ENCODE measurements at places on chromosomes 2 and 18.
A peak's percentile ranks its signal among the peaks of the same experiment; 100 is the strongest.

GRCh38 chr2:63796366-63796765 is 45.3 kb upstream of the UGP2 start:
- DNase-seq = no peak

DNA sequence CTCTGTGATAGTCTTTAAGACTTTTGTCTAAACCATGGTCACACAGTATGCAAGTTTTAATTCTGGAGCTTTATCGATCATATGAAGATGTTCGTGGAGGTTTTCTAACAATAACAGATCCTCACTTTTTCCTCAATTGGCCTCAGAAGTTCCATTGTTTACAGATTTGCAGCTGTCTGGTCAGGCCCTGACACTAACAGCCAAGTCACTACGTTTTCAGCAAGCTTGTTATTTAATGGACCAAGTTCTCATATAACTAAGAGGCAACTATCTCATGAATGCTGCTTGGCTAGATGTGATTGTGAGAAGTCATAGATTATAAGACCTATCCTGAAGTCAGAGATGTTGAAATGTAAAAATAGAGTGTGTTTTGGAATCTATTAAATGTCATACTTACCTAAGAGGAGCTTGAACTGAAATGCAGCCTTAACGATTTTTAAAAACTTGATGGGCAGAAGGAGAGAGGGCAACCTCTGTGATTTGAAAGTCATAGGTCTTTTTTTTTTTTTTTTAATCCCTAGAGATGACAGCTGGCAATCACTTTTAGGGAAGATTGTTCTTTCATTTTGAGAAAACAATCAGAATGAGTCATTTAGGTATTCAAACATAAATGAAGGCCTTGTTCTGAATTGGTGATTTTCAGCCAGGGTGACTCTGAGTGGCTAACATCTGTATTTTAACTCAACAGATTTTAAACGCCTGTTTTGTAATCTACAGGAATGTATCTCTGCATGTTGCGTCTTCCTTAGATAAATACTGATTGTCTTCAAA is 48.4 kb upstream of the NEMP2 start:
- DNase-seq = no peak

- DNase-seq = no peak
These were observed 41.5 kb downstream of the RNF152 start for GRCh38 chr18:61851279-61851678.

GRCh38 chr2:223053484-223054192 is 1.6 kb downstream of the KCNE4 start:
- no peak for DNase-seq

- DNase-seq = no peak
These were observed 127.8 kb downstream of the VIT start for GRCh38 chr2:36824273-36824672.

DNA sequence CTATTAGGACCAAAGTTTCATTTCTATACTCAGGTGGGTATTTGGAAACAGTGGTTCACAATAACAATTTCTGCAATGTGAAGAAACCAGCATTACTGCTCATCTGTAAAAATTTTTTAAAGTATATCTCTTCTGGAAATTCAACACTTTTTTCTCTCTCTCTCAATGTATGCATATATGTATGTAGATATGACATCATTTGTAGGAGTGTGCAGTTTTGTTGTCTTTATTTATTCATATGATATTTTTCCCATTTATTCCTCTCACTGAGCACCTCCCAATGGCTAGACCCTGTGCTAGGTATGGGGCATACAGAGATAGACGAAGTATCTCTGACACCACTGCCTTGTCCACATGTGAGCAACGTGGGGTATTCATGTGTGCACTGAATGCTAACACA is 58.3 kb downstream of the RDH14 start:
- no peak for DNase-seq

DNA sequence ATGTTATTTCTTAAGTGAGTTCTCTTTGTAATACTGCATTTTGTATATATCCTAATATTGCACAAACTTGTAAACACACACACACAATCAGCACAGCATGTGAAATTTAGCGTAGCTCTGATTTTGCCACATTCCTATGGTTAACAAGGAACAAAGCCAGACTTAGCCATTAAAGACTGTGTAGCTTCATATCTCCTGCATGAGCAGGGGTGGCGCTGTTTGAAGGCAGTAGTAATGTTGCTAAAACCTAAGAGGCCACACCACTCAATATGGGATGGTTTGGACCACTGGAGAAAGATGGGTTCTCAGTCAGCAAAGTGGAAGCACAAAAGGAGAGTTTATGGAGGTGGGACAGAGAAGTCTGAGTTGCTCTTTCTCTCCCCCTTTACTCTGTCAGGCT is 61.1 kb upstream of the RND3 start:
- DNase-seq = peak; percentile 82

- no peak for DNase-seq
These were observed 126.7 kb downstream of the STK39 start for GRCh38 chr2:168120730-168121129.

GRCh38 chr2:156790343-156791037 is 354.3 kb downstream of the GPD2 start:
- DNase-seq = no peak

- no peak for DNase-seq
These were observed 117.9 kb downstream of the CSRNP3 start for GRCh38 chr2:165587335-165587938.

GRCh38 chr2:156455361-156455975 is 19.3 kb downstream of the GPD2 start:
- peak; percentile 47 for DNase-seq

DNA sequence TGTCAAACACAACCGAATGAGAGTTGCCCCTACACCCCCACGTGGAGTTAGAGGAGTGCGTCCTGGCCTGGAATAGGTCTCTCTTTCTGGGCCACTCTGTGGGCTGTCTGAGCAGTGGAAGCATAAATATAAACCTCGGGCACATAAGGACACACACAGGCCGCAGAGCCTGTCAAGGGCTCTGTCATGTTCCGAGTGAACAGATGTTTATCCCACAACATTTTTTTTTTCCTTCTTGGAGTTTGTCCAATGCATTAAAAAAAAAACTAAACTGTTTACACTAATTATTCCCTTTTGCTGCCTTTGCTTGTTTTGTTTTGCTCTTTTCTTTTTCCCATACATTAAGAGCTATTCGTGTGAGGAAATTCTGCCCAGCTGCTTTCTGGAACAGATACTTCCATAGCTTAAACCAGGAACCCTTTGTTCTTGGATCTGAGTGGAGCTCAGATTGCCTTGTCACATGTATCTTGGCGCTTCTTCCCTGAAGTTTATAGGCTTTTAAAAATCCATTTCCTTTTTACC is 228.3 kb upstream of the FOSL2 start:
- DNase-seq = peak; percentile 88
